Bladder microvascular endothelial cell (primary cell): ENCODE measurements at places on chromosomes 4 and X. TPM values are rescaled to one million over a fixed set of nuclear protein-coding genes. Genes with fewer than 3 reads are reported as not detected.

The ADAMTS3 gene
- total RNA-seq, result 0.65 and 2.7 TPM in 2 replicates

The HPGDS gene
- not detected in 2 replicates for total RNA-seq

The FRMD7 gene
- total RNA-seq, result under 0.01 TPM in 1 of 2 replicates, not detected in the other

The FGG gene
- not detected in 2 replicates for total RNA-seq

The USP26 gene
- total RNA-seq, result not detected in 2 replicates

The UBE2D3 gene
- total RNA-seq, result 214 and 244 TPM in 2 replicates

The STPG2 gene
- 0.13 TPM in 1 of 2 replicates, not detected in the other for total RNA-seq

The PLCXD1 gene
- total RNA-seq, result 5.4 and 8.1 TPM in 2 replicates

The CCDC110 gene
- total RNA-seq, result 0.65 and 0.94 TPM in 2 replicates

The SPINK2 gene
- total RNA-seq, result not detected in 2 replicates

The DCAF8L2 gene
- not detected in 2 replicates for total RNA-seq

The VSIG1 gene
- total RNA-seq, result 0.81 and 1.0 TPM in 2 replicates

The ATP8A1 gene
- total RNA-seq, result 16.5 and 26.3 TPM in 2 replicates

The DACH2 gene
- total RNA-seq, result not detected in 2 replicates

The MAOB gene
- total RNA-seq, result not detected in 2 replicates

The MAGEB1 gene
- not detected in 2 replicates for total RNA-seq

The ZNF674 gene
- 2.3 and 6.0 TPM in 2 replicates for total RNA-seq

The MAGEC3 gene
- total RNA-seq, result not detected in 2 replicates

The NLRP2B gene
- under 0.01 and 0.06 TPM in 2 replicates for total RNA-seq

The CC2D2A gene
- 3.6 and 6.5 TPM in 2 replicates for total RNA-seq

The ITGB1BP2 gene
- total RNA-seq, result 1.1 and 5.2 TPM in 2 replicates

The FAM47A gene
- total RNA-seq, result not detected in 2 replicates

The CXCL9 gene
- total RNA-seq, result not detected in 2 replicates

The NRK gene
- 0.57 TPM in 1 of 2 replicates, not detected in the other for total RNA-seq

The UGT2B10 gene
- total RNA-seq, result not detected in 2 replicates

The DSPP gene
- not detected in 2 replicates for total RNA-seq

The NUP54 gene
- total RNA-seq, result 44.0 and 50.3 TPM in 2 replicates

The NEXMIF gene
- 0.06 TPM in 1 of 2 replicates, not detected in the other for total RNA-seq

The SLC35A2 gene
- 5.7 and 14.5 TPM in 2 replicates for total RNA-seq

The RNF175 gene
- total RNA-seq, result 0.06 TPM in 1 of 2 replicates, not detected in the other

The PLXNB3 gene
- 2.9 and 20.6 TPM in 2 replicates for total RNA-seq

The FAAH2 gene
- total RNA-seq, result 0.16 and 0.50 TPM in 2 replicates

The CABS1 gene
- total RNA-seq, result not detected in 2 replicates

The HGFAC gene
- total RNA-seq, result 0.19 TPM in 1 of 2 replicates, not detected in the other
